ENCODE measurements at places on chromosomes 4 and X.

GRCh38 chrX:3713225-3713936 is at the start of gene PRKX:
TSS of gene PRKX (minus strand) at chrX:3713649. CDS start at chrX:3713253, 396 bp downstream.
- DNase-seq = no peak

GRCh38 chr4:82124365-82124764 is 249.4 kb downstream of the HNRNPD start:
- DNase-seq = no peak

GRCh38 chr4:2578106-2578505 is 41.7 kb downstream of the FAM193A start:
- no peak for DNase-seq

DNA sequence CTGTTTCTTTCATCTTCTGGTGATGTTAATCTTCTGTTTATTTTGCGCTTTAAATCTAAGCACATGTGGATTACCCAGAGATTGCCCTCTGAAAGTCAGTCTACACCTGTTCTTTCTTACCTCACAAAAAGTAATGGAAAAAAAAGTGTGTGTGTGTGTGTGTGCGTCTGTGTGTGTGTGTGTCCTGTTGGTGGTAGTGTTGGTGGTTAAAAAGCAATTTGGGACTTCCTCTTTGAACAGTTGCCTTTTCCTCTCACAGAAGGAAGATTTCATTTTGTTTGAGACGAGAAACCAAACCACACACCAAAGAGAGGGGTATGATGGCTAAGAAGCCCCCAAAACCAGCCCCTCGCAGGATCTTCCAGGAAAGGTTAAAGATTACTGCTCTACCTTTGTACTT is at the start of gene STAP1:
Gene STAP1, plus strand, starts transcription at position 235 of the 400 bp plus-strand sequence. Its CDS starts 83 bp downstream, at position 318.
- DNase-seq = no peak

DNA sequence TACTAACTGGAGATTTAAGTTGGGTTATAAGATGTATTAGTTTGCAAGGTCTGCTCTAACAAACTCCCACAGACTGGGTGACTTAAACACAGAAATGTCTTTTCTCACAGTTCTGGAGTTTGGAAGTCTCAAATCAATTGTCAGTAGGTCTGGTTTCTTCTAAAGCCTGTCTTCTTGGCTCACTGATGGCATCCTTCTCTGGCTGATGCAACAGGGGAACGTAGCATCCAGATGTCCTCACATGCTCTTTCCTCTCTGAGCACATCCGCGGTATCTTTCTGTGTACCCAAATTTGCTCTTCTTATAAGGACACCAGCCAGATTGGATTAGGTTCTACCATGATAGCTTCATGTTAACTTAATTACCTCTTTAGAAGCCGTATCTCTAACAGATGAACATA is 63.2 kb upstream of the BMP3 start:
- no peak for DNase-seq

DNA sequence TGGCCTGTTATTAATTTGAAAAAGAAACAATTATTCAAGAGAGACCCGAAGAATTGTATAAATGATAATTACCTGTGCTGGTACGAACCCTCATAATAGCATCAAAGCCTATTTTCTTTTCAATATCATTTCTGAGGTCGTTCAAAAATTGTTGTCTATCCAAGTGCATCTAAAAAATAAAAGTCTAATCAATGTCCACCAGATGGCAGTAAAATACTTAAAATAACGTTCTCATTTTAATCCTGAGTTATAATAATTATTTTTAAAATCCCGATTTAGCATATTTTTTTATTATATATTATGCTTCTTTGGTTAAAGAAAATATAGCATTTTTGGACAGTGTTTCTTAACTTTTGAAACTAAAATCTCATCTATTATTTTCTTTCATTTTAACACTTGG is 55.7 kb downstream of the METTL14 start:
- DNase-seq = no peak

GRCh38 chr4:36322921-36323354 is 41.5 kb downstream of the DTHD1 start:
- DNase-seq = no peak

GRCh38 chr4:43680421-43680820 is 768.2 kb downstream of the KCTD8 start:
- no peak for DNase-seq

DNA sequence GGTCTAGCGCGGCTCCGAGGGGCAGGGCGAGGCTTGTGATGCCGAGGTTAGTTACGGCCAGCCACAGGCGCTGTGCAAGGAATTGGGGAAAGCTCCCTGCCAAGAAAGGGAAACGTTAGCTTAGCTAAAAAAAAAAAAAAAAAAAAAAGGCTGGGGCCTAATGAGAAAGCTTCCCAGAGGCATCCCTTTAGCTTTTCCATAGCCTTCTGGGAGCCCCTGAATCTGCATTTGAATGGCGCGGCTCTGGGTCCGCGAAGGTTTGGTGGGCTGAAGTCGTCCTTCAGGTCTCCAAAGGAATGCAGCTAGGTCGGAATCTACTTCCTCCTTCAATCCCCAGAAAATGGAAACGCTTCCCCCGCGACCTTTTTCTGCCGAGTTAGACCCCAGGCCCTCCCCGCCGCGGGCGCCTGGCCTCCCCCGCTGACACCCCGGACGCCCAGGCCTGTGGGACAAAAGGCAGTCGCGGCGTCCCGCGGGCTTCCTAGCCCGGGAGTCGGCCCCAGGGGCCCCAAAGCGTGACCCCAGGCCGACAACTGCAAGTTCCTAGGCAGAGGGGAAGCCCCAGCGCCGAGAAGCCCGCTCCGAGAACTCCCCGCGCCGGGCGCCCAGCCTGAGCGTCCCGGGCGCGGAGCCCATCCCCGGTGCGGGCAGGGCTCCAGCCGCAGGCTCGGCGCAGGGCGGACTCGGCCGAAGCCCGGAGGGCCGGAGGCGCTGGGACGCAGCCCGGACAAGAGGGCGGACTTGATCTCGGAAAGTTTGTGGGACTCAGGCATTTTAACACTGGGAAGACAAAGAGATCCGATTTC is 605 bp upstream of the FAT1 start:
- no peak for DNase-seq

GRCh38 chr4:91436556-91436955 is 867.2 kb upstream of the GRID2 start:
- DNase-seq = no peak

GRCh38 chr4:138241281-138242075 is 671 bp downstream of the SLC7A11 start:
- no peak for DNase-seq

DNA sequence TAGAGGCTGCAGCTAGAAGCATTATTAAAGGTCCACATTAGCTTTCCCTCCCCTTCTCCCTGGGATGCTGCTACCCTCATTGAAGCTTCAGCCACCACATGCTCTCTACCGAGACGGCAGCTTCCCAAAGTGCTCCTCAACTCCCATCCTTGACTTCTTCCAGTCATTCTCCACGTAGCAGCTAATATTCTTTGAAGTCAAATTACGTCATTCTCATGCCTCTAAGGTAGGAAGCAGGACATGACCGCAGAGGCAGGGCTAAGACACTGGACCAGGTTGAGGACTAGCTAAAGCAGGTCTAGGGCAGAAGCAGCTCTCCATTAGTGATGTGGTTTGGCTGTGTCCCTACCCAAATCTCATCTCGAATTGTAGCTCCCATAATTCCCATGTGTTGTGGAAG is 128.3 kb downstream of the SHOX start:
- DNase-seq = no peak

- no peak for DNase-seq
Measured at GRCh38 chr4:82192017-82192673, 181.6 kb downstream of the HNRNPD start.

- no peak for DNase-seq
Measured at GRCh38 chr4:80484712-80485111, 149.2 kb downstream of the CFAP299 start.

GRCh38 chr4:81398379-81398778 is 73.3 kb downstream of the RASGEF1B start:
- no peak for DNase-seq

- no peak for DNase-seq
Measured at GRCh38 chrX:37872303-37872655, 24.9 kb upstream of the DYNLT3 start.

DNA sequence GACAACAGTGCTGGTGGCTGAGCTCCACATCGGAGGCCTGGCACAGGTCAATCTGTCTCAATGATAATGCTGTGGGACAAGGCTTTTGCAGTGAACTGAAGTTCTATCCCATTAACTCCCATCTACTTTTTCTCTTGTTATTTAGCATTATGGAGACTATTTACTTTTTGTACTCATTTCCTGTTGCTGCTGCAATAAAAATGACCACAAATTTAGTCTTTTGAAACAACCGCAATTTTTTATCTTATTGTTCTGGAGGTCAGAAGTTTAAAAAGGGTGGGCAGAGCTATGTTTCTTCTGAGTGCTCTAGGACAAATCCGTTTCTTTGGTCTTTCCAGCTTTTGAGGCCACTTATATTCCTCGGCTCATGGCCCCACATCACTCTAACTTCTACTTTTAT is 111.0 kb upstream of the PITX2 start:
- DNase-seq = no peak

GRCh38 chr4:80007745-80008149 is 65.3 kb downstream of the ANTXR2 start:
- no peak for DNase-seq

GRCh38 chr4:23365086-23365485 is 524.8 kb downstream of the PPARGC1A start:
- DNase-seq = no peak

DNA sequence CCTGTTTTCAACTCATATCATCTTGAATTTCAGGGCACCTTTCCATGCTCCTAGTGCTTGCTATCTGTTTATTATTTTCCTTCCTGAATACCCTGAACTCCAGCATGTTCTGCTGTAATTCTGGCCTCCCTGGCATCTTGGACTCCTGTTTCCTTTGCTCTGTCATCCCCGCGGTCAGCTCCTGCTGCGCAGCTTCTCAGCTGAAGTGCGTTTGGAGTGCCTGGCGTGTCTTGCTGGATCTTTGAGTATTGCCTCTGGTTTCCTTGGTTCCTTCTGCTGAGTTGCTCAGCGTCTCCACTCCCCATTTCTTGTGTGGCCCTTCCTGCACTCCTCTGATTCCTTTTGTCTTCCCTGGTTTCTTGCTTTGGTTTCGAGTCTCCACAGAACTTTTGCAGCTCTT is 84.4 kb downstream of the HTT start:
- no peak for DNase-seq

DNA sequence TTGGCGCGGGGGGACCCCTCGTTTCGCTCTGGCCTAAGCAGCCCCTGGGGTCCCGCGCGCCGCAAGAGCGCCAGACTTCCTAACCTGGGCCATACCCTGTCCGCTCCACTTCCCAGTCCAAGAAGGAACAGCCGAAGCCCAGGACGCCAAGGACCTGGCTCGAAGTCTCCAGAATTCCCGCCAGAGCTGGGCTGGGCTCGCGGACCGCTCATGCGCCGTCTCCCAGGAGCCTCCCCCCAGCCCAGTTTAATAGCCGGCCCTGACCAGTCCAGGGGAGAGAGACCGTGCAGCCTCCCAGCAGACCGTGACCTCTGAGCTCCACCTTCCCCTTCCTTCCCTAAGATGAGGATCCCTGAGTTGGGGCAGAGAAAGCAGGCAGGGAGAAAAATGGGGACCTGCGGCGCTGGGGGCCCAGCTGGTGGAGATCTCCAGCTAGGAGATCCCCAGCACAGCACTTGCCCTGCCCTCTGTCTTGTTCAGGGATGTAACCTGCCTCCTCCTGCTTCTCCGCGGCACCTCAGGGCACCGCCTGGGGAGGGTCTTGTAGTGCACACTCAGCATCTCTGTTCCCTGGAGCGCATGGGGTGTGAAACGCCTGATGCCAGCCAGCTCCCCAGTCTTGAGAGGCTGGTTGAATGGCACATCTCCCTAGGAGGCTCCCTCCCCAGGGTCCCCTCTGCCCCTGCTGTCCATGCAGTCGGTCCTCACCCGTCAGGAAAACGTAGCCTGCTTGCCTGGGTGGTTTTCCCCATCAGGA is 1.2 kb upstream of the LETM1 start:
- DNase-seq = no peak

DNA sequence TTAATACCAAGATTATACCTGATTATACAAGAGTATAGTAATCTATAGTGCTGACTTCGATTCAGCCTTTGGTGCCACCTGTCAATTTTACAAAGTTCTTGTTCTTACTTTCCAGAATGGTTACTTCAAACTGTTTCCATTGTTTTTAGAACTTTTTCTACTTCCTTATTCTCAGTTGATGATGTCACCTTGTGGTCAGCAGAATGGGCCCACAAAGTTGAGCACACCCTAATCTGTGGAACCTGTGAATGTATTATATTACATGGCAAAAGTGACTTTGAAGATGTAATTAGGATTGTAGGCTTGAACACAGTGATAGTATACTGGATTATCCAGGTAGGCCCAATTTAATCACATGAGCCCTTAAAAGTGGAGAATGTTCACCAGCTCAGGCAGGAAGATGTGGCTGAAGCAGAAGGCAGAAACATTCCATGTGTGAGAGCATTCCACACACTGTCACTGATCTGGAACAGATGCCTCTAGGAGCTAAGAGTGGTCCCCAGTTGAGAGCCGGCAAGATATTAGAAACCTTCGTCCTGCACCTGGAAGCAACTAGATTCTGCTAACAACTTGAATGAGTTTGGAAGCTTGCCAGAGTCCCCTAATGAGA is 6.3 kb upstream of the SGMS2 start:
- DNase-seq = no peak

DNA sequence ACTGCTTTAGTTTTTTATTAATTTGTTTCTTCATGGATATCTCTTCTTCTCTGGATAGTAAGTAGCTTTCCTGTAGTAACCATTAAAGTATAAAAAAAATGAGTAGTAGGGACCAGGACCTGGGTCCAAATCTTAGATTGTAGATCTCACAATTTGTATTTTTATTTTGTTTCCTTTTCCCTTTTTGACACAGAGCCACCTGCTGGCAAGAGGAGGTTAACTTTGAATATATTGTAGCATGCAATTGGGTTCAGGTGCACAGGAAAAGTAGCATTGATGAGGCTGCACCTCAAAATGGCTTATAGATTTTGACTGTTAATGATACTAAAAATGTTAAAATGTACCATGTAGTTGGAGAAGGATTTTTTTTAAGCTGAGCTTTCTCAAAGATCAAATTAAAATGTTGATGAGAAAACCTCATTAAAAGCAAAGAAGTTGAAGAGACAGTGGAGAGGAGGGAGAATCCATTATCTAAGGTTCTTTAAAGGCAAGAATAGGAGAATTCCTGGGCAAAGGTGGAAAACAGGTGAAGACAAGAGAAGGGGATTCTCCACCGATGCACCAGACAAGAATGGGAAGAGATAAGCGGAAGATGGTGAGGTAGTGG is 48.3 kb upstream of the HPGDS start:
- no peak for DNase-seq

All from vagina (tissue), 2 donors.